ENCODE measurements at places on chromosomes 11 and 22. TPM values are rescaled to one million over a fixed set of nuclear protein-coding genes. Genes with fewer than 3 reads are reported as not detected.

- H3K4me1 ChIP-seq: peaks cover 42% of the 10 kb centered on the region
- DNase-seq: no peak
- H3K36me3 ChIP-seq: no peaks in the 10 kb centered on the region
- no peaks in the 10 kb centered on the region for H3K27me3 ChIP-seq
- H3K4me3 ChIP-seq: no peak overlapping the region
Observed at GRCh38 chr22:44408829-44409192, 89.2 kb downstream of the RTL6 start.

GRCh38 chr11:77112641-77113381 is 10.2 kb downstream of the OMP start:
- H3K4me3 ChIP-seq: no peak overlapping the region
- no peaks in the 10 kb centered on the region for H3K27me3 ChIP-seq
- no peak for DNase-seq
- H3K36me3 ChIP-seq: no peaks in the 10 kb centered on the region
- H3K27ac ChIP-seq: no peak overlapping the region

- H3K36me3 ChIP-seq: no peaks in the 10 kb centered on the region
- peak overlapping the region; percentile 72 for H3K27ac ChIP-seq
- no peak overlapping the region for H3K4me3 ChIP-seq
- H3K27me3 ChIP-seq: no peaks in the 10 kb centered on the region
- H3K4me1 ChIP-seq: peaks cover 7% of the 10 kb centered on the region
Observed at GRCh38 chr11:76589477-76589876, 81.1 kb downstream of the LRRC32 start.

DNA sequence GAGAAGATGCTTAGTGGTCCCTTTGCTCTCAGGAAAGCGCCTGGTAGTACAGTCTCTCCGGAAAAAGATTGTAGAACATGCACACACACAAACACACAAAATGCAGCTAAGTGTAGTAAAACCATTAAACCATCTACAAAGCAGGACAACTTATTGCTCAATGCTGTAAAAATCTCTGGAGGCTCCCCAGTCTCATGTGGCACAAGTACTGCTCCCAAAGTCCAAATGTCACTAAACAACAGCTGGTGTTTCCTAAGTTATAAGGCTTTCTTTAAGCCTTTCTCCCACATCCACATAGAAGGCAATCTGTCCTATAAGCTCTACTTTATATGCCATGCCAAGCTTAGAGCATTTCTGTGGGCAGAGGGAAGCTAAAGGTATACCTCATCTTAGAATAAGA is 32.9 kb downstream of the CDON start:
- DNase-seq: no peak
- no peaks in the 10 kb centered on the region for H3K36me3 ChIP-seq
- peaks cover 7% of the 10 kb centered on the region for H3K27me3 ChIP-seq
- H3K4me3 ChIP-seq: no peak overlapping the region

DNA sequence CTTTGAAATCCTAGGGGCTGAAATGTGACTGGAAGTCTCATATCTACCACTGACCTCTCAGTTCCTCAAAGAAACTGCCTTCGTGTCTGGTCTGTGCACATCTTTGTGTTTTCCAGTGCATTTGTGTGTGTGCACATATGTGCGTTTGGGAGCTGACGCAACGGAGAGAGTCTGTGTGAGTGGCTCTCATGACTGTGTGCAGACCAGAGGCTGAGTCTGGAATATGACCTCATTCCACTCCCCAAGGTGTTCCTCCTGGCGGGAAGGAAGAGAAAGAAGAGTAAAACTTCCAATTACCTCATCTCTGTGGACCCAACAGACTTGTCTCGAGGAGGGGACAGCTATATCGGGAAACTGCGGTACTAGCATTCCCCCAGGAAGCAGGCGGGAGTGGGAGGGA is 16.5 kb downstream of the TUB start:
- H3K27ac ChIP-seq: no peak overlapping the region
- no peak for DNase-seq

GRCh38 chr11:6594142-6594768 is 9.2 kb downstream of the RRP8 start:
- H3K27ac ChIP-seq: peak overlapping the region; percentile 75
- DNase-seq: no peak
- peaks cover 77% of the 10 kb centered on the region for H3K36me3 ChIP-seq
- H3K4me1 ChIP-seq: no peaks in the 10 kb centered on the region

GRCh38 chr22:50031189-50032091 is 18.9 kb upstream of the IL17REL start:
- peaks cover 6% of the 10 kb centered on the region for H3K4me1 ChIP-seq
- H3K4me3 ChIP-seq: no peak overlapping the region
- H3K27ac ChIP-seq: no peak overlapping the region
- peaks cover 17% of the 10 kb centered on the region for H3K27me3 ChIP-seq
- DNase-seq: no peak

The SLC37A2 gene
- total RNA-seq: 3.9 TPM

The MYOD1 gene
- not detected for total RNA-seq

The NCR3LG1 gene
- 4.1 TPM for total RNA-seq

The OR2D2 gene
- total RNA-seq: not detected

The NPTXR gene
- 4.1 TPM for total RNA-seq
